NCI-H1092 (cell line): ENCODE measurements at places on chromosomes 11 and 22.

DNA sequence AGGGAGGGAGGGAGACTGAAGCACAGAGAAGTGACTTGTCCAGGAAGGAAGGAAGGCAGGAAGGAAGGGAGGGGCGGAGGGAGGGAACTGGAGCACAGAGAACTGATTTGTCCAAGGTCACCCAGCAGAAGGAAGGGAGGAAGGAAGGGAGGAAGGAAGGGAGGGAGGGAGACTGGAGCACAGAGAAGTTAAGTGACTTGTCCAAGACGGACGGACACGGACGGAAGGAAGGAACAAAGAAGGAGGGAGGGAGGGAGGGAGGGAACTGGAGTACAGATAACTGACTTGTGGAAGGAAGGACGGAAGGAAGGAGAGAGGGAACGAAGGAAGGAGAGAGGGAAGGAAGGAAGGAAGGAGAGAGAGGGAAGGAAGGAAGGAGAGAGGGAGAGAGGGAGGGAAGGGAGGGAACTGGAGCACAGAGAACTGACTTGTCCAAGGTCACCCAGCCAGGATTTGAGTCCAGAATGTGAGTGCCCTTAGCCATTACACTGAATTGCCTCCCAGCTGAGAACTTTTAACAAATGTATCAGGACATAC lies 1.5 kb downstream of the SLC35F2 start:
- DNase-seq: no peak

DNA sequence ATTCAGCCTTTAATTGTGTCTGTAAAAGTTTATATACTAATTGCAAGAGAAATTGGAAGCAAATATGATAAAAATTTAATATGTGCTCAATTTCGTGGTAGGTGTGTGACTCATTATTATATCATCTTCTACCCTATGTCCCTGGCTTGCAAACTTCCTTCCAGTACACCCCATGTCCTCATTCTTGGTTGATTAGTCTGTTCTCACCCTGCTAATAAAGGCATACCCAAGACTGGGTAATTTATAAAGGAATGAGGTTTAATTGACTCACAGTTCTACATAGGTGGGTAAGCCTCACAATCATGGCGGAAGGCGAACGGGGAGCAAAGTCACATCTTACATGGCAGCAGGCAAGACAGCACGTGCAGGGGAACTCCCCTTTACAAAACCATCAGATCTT lies 11.9 kb downstream of the MRGPRX3 start:
- DNase-seq: no peak

GRCh38 chr11:130847517-130847916 lies 68.8 kb downstream of the SNX19 start:
- no peak for DNase-seq

DNA sequence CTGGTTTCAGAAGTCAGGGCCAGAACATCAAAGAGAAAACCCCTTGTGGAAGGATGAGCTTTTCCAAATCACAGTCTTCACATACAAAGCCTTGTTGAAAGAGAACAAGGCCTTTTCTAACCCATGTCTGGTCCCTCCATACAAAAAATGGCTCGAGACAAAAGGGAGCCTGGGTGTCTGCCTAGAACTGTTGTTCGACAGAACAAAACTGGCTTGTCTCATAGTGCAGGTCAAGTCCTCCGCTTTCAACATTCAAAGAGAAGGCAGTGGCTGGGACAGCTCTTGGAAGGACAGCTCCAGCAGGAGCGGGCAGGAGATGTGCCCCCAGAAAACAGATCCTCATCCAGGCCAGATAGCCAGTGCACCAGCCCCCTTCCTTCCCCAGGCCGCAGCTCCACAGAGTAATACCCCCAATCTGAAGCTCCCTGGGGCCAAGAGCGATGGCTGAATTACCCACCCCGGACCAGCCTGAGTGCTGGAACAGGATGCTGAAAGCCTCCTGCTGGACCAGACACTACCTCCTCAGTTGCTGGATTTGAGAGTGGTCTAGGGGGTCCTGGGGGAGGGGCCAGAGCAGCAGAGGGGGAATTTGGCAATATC lies 27.6 kb downstream of the USH1C start:
- DNase-seq: no peak

DNA sequence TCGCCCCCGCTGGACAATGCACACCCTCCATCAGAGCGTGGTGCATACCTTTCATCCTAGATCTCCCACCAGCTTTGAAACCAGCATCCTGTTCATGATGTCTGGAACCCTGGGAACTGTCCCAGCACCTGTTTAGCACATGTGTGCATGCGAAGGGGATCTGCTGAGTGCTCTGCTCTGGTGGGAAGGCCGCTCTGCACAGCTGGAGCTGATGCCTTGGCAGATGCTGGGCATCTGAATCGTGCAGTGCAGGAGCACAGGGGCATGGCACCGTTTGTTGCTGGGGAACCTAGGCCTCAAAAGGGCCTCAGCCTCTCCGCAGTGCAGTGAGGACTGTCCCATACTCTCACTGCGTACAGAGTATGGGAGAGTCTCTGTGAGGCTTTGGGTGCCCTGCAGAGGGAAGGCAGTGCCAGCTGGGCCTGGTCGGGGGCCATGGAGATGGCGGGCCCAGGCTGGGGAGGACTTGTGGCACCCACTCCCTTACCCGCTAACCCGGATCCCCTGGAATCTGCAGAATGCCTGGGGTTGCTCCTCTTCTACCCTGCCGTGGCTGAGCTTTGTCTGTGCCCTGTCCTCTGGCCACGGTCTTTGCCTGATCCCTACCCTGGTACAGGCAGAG lies 72.9 kb upstream of the ATXN10 start:
- DNase-seq: no peak

- DNase-seq: no peak
Measured at GRCh38 chr11:45935349-45936064, 13.1 kb downstream of the LARGE2 start.

DNA sequence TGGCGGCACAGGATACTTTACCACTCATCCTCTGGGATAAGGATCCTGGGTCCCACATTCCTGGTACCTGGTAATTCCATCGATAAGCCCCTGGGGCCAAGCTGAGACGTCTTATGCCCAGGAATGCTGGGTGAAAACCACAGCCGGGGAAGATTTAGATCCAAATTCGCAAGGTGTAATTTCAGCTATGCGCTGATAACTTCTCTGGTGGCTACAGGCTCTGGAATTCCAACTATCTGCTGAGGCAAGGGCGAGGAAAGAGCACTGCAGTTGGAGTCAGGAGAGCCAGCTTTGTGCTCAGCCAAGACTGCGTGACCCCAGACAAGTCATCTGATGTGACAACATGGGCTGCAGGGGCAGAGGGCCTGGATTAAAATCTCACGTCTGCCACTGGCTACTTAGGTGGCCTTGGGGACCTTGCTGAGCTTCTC lies 9.9 kb upstream of the MYEOV start:
- no peak for DNase-seq

GRCh38 chr11:128116447-128116846 lies 470.9 kb downstream of the ETS1 start:
- no peak for DNase-seq

DNA sequence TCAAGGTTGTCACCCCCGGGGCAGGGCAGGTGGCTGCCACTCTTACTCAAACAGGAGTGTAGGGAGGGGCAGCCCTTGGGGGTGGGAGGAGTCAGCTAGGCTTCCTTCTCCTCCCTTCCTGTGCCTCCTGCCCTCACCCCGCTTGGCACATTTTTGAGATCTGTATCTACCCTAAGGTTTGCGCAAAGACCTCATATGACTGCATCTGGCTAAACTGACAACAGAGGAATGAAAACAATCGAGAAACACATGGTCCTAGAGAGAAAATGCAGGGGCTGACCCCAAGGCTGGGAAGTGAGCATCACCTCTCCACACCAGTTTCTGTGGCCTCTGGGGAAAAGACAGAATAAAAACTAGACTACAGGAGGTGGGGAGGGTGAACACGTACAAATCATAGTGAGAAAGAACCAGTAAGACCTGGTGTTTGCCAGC lies 28.1 kb downstream of the IGSF9B start:
- DNase-seq: no peak

DNA sequence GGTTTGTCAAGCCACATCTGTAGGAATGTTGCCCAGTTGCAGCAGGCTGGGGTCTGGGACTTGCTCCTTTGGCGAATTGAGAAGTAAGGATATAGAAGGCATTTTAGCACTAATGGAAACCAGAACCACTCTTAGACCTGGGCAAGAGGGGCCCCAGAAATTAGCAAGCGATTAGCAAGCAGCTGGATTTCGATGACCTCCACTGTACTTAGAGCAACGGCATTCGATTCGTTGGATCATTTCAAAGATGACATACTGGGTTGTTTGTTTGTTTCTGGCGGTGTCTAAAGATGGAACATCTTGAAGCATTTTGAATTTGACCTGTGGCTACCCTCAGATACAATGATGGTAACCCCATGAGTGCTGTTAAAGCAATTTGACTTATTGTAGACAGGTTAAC lies 1.2 kb upstream of the CDPF1 start:
- no peak for DNase-seq

DNA sequence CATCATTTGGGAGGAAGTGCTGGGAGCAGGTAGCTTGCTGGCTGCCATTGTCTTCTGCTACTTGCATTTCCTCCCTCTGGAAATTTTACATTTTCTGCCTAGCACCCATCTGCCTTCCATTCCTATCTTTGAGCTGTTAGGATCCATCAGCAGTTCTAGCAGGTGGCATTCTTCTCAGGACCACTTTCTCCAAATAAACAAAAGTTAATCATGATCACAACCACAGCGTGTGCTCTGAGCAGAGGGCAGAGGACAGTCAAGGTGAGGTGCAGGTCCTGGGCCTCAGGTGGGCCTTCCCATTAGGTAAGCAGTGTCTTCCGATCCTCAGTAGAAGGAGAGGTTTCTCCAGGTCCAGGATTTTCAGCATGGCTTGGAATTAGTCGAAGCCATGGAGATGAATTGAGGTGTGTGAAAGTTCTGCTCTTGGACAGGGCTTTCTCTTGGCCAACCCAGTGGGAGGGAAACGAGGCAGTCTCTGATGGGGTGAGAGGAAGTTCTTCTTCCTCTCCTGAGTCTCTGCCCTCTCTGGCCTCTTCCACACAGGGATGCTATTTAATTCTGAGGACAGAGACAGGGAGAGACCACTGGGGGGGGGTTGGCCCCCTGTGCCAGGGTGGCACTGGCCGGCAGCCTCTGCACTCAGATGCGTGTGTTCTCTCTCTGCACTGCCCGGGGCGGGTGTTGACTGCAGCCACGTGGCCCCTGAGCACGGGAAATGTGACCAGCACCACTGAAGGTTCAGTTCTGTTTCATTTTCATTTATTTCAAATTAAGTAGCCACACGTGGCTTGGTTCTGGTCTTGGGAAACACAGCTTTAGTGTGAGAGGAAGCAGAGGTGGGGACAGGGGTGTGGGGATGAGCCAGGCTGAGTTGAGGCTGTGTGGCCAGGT lies 170.8 kb downstream of the TBC1D22A start:
- DNase-seq: no peak

DNA sequence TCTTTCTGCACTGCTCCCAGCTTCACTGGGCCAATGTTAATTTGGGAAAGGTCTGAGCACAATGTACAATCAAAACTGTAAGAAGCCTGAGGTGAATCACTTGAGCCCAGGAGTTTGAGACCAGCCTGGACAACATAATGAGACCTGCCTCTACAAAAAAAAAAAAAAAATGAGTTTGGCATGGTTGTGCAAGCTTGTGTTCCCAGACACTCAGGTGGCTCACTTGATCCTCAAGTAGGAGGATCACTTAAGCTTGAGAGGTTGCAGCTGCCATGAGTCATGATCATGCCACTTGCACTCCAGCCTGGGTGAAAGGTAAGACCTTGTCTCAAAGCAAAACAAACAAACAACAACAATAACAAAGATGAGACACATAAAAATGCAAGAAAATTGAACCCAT lies 38.6 kb upstream of the SC5D start:
- DNase-seq: no peak

GRCh38 chr11:13260963-13261588 lies 16.5 kb upstream of the BMAL1 start:
- no peak for DNase-seq

DNA sequence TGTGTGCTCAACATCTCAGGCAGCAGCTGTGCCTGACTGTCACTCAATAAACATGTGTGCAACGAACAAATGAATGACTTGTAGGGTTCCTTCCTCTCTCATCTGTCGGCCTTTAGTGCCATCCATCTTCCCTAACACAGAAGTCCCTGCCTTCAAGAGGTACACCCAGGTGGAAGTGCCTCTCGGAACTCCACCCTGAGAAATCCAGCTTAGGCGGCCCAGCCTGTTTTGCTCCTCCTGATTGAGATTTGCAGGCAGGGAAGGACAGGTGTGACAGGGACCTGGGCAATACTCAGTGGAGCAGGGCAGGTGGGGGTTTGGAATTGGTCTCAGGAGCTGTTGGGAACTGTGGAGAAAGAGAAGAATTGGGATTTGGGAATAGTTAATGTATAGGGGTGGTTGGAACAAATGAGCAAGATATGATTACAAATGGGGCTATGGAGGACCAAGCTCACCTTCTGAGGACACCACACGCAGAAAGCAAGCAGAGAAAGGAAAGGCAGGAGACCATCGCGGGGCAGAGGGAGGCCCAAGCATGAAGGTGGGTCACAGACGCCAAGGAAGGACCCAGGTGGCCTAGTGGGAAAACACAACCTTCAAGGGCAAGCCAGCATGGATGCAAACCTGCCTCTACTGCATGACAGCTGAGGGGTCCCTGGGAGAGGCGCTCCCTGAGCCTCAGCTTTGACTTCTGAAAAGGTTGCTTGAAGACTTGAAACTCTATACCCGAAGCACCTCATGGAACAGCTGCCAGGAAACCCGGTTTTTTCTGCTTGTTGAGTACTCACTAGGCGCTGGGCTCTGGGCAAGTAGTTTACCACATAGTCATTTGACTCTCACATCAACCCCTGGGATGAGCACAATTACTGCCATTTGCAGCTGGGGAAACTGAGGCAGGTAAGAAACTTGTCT lies 40.9 kb upstream of the ANO1 start:
- no peak for DNase-seq

DNA sequence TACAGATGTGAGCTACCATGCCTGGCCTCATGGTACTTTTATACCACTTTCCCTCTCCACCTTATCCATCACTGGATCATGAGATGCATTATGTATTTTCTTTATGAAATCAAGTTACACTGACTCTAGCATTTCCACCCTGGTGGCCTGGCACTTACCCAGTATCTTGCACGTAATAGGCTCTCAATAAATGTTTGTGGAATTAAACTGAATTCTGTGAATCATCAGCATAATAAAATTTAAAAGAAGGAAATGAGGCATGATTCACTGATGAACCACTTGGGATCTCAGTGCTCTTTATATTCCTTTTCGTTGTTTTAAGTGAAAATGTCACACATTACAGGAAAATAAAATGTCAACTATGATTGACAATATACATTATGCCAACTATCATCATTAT lies 25.1 kb downstream of the ADM start:
- no peak for DNase-seq
